ENCODE measurements at places on chromosomes 5 and 9. TPM values are rescaled to one million over a fixed set of nuclear protein-coding genes. Genes with fewer than 3 reads are reported as not detected.
A peak's percentile ranks its signal among the peaks of the same experiment; 100 is the strongest.

DNA sequence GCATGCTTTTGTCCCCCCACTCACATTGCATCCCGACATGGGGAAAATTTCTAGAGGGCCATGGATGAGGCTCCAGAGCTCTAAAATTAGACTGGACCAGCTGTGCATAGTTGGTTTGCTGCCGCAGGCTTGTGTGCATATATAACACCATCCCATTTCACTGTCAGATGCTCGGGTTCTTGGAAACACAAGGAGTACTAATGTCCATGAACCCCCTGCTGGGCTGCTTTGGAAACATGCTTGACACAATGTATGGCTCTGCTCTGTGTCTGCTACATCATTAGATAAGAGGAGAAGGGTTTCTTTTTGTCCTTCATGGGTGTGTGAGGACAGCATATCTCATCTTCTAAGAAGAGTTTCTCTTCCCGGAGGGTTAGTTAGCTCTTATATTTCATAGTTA is 292.1 kb upstream of the RORB start:
- DNase-seq, result no peak

GRCh38 chr9:134895567-134895907 is 14.9 kb downstream of the FCN2 start:
- no peak for DNase-seq

GRCh38 chr9:3337515-3338225 is 188.1 kb downstream of the RFX3 start:
- DNase-seq, result no peak

DNA sequence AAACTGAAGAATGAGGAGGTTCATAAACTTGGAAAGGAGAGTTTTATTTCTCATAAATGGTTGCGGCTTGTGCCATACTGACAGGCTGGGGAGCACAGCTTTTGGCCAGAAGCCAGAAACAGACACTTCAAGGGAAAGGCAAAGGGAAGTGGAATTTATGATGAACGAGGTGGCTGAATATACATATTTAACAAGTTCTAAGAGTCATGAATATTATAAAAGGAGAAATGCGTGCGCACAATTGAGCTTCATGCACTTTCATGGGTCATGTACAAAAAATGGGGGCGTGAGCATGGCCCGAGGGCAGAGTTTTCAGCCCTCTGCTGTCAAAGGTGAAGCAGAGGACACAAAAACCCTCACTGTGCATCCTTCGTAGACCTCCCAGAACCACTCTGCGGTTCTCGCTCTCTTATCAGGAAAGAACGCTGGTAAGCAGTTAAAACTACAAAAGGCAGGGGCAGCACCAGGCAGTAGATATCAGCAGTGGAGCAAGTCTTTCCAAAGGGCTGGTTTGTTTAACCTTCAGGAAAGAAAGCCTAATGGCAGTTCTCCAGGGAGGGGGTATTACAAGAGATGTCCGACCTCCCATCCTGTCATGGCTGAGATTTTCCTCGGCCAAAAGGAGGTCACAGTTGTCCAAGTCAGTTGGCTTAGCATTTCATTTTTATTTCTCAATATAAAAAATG is 29.0 kb downstream of the AUH start:
- no peak for DNase-seq

DNA sequence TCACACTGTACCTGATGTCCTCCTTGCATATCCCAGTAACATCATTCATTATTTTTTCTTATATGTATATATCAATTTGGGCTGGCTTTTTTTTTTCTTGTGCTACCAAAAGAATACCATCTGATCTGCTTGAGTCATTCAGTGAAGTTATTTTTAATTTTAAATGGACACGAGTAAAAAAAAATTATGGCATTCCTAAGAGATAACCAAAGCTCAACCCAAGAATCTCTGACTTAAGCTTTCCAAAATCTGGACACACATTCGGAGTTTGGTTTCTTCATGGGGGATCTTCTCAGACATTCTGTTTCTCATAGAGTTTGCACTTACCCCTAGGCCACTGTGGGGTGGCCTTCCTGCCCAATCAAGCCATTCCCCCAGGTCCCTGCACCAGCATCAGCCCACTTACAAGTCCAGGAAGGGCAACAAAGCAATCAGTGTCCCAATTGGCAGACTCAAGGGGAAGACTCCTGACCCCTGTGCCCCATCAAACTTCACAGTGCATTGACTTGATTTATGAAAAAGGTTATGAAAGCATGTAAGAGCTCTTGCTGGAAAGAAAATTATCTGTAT is 49.2 kb upstream of the SPDL1 start:
- DNase-seq, result no peak

DNA sequence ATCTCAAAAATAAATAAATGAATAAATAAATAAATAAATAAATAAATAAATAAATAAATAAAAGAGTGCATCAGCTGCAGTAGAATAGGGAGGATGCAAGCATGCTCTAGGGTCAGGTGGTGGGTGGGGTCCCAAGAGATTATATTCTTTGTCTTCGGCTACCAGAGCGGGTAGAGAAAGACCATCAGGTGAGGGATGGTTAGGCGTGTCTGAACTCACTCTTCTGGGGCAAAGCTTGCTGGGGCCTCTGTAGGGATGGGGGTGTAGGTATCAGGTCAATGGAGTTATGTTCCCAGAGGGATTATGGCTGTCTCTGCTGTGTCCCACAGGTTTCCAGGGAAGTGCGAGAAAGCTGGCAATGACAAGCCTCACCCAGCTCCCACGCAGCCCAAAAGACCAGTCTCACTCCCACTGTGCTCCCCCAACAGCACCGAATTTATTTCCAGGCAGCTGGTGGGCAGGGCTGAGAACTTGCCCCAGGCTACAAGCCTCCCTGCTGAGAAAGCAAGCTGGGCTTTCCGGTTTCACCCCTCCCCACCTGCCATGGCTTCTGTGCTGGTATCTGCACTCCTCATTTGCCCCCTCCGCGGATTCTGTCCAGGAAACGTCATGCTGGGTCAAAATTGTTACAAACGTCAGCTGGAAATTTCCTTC is 180.8 kb downstream of the LURAP1L start:
- DNase-seq, result no peak

GRCh38 chr5:93601071-93601801 is 18.2 kb downstream of the NR2F1 start:
- DNase-seq, result no peak

DNA sequence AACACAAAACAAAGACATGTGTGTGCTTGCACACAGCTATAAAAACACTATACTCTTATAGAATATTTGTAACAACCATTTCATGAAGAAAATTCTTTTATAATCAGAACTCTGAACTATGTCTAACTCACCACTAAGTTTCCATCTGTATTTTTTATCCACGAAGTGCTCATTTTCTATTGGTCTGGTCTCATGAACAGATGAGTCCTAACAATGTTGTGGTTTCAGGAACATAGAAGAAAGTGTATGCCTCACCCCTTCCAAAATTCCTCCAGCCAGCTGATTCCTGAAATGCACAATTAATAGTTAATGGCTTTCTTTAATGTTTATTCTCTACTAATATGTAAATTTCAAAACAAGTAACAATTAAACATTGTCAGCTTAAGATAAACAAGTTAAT is 325.3 kb upstream of the GRAMD2B start:
- DNase-seq, result no peak

- no peak for DNase-seq
Measured at GRCh38 chr5:143769026-143769786, 42.8 kb upstream of the HMHB1 start.

DNA sequence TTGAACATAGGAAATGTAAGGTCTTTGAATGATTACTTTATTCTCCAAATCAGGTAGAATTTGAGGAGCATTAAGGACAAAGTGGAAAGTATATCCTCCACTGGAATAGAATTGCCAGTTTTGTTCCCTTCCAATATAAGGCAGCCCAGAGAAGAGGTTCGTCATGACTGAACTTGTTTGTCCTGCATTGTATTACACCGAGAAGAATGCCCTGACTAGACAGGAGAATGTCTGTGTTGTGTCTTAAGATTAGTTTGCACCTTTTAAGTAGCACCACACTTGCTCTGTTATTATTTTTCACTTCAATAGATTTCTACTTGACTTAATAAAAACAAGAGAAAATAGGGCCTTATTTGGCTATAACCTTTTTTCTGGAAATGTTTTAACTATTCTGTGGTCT is 586.2 kb upstream of the PTGER4 start:
- DNase-seq, result no peak

DNA sequence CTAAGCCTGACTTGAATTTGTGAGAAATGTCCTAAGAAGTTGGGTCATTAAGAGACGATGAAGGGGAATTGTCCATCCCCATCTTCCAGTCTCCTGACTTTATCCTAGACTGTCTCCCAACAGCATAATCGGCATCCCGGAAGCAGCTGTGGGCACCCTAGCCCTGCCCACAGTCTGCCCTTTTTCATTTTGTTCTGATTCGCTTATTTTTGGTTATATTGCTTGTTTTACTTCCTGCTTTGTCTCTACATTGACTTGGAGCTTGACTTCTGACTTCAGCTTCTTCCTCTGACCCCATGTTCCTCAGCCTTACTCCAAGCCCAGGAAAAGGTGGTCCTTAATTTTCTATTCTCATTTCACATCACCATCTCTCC is 41.8 kb downstream of the UGCG start:
- no peak for DNase-seq

GRCh38 chr5:126931963-126932660 is 98.2 kb downstream of the MARCHF3 start:
- DNase-seq, result no peak

DNA sequence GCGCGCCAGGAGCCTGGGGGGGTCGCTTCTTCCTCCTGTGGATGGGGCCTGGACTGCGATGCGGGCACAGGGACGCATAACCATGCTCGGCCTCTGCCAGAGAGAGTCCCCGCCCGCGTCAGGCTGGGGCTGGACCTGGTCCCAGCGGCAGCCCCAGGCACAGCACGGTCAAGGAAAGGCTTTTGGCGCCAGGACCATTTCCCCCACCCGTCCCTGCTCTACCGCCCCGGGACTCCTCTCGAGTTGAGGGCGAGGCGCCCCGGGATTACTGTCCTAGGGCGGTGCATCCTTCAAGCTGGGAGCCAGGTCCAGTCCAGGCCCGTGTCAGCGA is 341 bp downstream of the MXD3 start:
- DNase-seq, result peak; percentile 33

- no peak for DNase-seq
Measured at GRCh38 chr5:59000211-59000610, 417.3 kb downstream of the RAB3C start.

DNA sequence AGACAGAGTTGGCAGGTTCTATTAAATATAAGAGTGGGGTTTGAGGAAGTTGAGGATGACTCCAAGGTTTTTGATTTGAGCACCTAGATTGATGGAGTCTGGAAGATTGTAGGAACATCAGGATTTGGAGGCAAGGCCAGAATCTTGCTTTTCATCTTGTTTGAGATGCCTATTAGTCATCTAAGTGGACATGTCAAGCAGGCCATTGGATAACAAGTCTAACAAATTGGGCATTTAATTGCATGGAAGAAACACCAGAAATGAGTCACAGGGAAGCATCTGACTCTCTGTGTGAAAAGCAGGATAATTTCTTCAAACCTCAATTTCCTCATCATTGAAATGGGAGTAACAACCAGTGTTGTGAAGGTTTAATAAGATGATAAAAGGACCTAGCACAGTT is 53.3 kb upstream of the ARL15 start:
- DNase-seq, result no peak

GRCh38 chr5:60598424-60598823 is 101.5 kb downstream of the DEPDC1B start:
- peak; percentile 47 for DNase-seq

DNA sequence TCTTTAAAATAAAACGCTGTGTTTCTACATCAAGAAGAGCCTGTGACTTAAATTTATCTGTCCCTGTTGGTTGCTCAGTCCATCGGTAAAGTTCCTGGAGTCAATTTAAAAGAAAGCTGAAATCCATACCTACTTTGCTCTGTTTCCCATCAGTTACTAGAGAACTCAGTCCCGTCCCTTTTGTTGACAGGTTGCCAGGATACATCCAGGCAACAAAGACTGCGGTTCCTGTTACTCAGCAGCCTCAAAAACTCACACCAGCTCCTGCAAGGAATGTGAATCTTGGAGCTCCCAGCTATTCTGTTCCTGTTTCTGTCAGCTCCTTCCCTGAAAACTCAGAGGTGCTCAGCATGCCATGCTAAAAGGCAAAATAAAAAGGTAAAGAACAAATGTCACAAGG is at the start of gene ZNF474:
Gene ZNF474, plus strand, starts transcription at position 241 of the 400 bp plus-strand sequence. CDS start 22,445 bp downstream, outside the sequence.
- DNase-seq, result no peak

DNA sequence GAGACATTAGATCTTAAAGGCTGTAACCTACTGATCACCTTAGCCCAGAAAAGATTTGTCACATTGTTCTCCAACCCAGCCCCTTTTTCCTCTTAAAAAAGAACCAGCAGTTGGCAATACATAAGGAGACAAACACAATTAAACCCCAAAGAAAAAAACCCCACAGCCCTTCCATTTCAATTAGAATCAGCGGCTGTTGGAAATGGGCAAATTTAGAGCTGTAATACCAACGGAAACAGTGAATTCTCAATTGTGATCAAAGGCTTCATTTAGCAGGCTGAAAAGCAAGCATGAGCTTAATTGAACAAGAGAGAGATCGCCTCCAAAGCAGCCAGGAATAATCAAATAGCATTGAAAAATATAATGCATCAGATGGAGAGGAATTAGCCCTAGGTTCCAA is 153.6 kb downstream of the FAM114A2 start:
- DNase-seq, result no peak

GRCh38 chr5:164038128-164038783 is 532.8 kb downstream of the MAT2B start:
- no peak for DNase-seq

- no peak for DNase-seq
Measured at GRCh38 chr9:76425677-76426453, 31.6 kb upstream of the RFK start.

DNA sequence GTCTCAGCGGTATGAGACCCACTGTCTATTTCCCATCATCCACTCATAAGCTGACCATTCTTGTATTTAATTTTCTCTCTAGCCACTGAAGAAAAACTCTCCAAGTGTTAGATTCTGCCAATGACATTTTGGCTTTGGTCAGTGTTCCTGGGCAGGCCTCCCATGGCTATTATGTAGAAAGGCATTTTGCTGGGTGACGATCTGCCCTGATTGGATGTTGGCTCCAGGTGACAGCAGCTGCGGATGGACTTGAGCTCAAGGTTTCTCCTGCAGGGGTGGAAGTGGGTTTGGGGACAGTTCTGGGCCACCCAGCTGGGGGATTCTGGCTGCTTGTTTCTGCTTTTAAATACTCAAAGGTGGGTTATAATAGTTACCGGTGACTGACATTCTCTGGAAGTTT is 31.6 kb downstream of the ACSL6 start:
- no peak for DNase-seq

DNA sequence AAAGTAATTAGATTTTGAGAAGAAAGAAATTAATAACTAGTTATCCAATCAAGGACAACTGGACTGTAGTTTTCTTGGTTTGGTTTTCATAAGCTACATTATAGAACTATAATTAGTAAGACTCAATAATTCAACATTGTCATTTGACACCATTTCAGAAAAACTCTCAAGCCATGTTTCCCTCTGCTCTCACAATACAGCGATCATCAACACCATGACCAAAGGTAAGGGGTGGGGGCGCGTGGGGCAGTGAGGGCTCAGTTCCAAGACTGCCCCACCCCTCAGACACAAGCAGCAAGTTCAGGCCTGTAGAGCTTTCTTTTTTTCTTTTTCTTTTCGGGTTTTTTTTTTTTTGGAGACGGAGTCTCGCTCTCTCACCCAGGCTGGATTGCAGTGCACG is 6.4 kb downstream of the CMBL start:
- no peak for DNase-seq

TMEM245 gene
- total RNA-seq, result 40.8 TPM

IGFBPL1 gene
- total RNA-seq, result not detected

WNT8A gene
- total RNA-seq, result not detected

FAXDC2 gene
- total RNA-seq, result 0.28 TPM

UGT3A1 gene
- not detected for total RNA-seq

IL11RA gene
- 29.2 TPM for total RNA-seq

OLFML2A gene
- total RNA-seq, result 6.7 TPM

SLC36A3 gene
- total RNA-seq, result not detected

C5orf24 gene
- total RNA-seq, result 42.4 TPM

C1QTNF2 gene
- not detected for total RNA-seq

TRIM14 gene
- 31.2 TPM for total RNA-seq

SPINK13 gene
- total RNA-seq, result not detected

All from OCI-LY7 (cell line).